ENCODE measurements at places on chromosomes 11 and 22. TPM values are rescaled to one million over a fixed set of nuclear protein-coding genes. Genes with fewer than 3 reads are reported as not detected.
A peak's percentile ranks its signal among the peaks of the same experiment; 100 is the strongest.

ART5 gene
- 0.09 TPM for polyA plus RNA-seq

WEE1 gene
- polyA plus RNA-seq = 71.3 TPM

RIMBP3B gene
- 0.07 TPM for polyA plus RNA-seq

POU2AF3 gene
- polyA plus RNA-seq = 6.2 TPM

SERHL2 gene
- polyA plus RNA-seq = 2.4 TPM

TMPRSS13 gene
- polyA plus RNA-seq = not detected

POTEH gene
- not detected for polyA plus RNA-seq

DNA sequence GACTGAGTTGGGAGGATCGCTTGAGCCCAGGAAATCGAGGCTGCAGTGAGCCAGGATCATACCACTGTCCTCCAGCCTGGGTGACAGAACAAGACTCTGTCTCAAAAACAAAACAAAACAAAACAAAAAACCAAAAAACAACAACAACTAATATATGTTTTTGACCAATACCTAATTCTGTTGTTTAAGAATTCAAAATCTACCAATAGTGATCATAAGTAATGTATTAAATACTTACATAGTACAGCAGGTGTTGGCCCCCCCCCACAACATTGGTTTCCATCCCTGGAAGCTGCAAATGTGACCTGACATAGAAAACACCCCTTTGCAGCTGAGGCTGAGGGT lies 74.7 kb downstream of the KCNQ1 start:
- H3K4me1 ChIP-seq = peaks cover 7% of the 10 kb centered on the region
- H3K4me3 ChIP-seq = no peak overlapping the region
- no peaks in the 10 kb centered on the region for H3K27me3 ChIP-seq
- no peak for DNase-seq

- no peak for DNase-seq
- no peak overlapping the region for H3K4me3 ChIP-seq
- H3K27ac ChIP-seq = no peak overlapping the region
- H3K27me3 ChIP-seq = no peaks in the 10 kb centered on the region
- no peaks in the 10 kb centered on the region for H3K4me1 ChIP-seq
Measured at GRCh38 chr11:11946878-11947277, 61.5 kb downstream of the DKK3 start.

DNA sequence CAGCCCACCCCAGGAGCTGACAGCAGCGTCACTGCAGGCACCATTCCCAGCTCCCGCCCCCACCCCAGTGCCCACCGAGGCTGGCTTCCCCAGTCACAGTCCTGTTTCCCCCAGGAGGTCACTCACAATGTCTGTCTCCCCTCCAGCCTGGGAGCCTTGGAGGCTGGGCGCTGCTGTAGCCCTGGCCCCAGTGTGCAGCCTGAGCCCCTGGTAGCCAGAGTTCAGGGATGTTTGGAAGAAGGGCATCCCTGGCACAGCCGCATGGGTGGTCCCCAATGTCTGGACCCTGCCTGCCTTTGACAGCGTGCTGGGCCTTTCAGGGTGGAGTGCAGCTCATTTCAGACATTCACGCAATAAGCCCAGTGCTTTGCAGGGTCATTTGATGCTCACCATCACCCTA lies 4.3 kb downstream of the CAPN5 start:
- no peaks in the 10 kb centered on the region for H3K27me3 ChIP-seq
- DNase-seq = no peak
- no peak overlapping the region for H3K27ac ChIP-seq
- no peaks in the 10 kb centered on the region for H3K36me3 ChIP-seq
- peaks cover 32% of the 10 kb centered on the region for H3K4me1 ChIP-seq

DNA sequence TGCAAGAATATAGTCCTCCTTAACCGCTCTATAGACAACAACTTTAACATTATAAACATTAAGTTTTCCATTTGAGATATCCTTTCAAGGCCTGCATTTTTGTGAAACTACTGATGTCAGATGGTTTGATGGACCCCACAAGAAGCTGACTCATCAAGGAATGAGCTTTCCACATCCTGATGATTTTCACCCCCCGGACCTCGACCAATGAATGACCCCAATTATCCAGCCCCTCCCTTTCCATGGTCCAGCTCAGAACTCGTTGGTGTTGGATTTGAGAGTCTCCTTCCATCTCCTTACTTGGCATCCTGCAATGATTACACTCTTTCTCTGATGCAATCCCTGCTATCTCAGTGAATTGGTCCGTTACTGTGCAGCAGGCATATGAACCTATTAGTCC lies 31.8 kb upstream of the GUCY1A2 start:
- DNase-seq = no peak
- no peaks in the 10 kb centered on the region for H3K4me1 ChIP-seq
- H3K36me3 ChIP-seq = no peaks in the 10 kb centered on the region
- H3K4me3 ChIP-seq = no peak overlapping the region

- H3K4me3 ChIP-seq = no peak overlapping the region
- no peaks in the 10 kb centered on the region for H3K36me3 ChIP-seq
- DNase-seq = no peak
- no peak overlapping the region for H3K27ac ChIP-seq
- no peaks in the 10 kb centered on the region for H3K4me1 ChIP-seq
Measured at GRCh38 chr22:31538815-31539214, 42.5 kb downstream of the SFI1 start.

- no peak overlapping the region for H3K27ac ChIP-seq
- H3K4me3 ChIP-seq = no peak overlapping the region
- peaks cover 3% of the 10 kb centered on the region for H3K36me3 ChIP-seq
Measured at GRCh38 chr11:116776522-116776984, 3.8 kb upstream of the BUD13 start.

- H3K27ac ChIP-seq = no peak overlapping the region
- H3K4me1 ChIP-seq = peaks cover 3% of the 10 kb centered on the region
- H3K4me3 ChIP-seq = no peak overlapping the region
- no peaks in the 10 kb centered on the region for H3K27me3 ChIP-seq
- DNase-seq = no peak
Measured at GRCh38 chr11:117827521-117828511, 3.3 kb upstream of the FXYD2 start.

DNA sequence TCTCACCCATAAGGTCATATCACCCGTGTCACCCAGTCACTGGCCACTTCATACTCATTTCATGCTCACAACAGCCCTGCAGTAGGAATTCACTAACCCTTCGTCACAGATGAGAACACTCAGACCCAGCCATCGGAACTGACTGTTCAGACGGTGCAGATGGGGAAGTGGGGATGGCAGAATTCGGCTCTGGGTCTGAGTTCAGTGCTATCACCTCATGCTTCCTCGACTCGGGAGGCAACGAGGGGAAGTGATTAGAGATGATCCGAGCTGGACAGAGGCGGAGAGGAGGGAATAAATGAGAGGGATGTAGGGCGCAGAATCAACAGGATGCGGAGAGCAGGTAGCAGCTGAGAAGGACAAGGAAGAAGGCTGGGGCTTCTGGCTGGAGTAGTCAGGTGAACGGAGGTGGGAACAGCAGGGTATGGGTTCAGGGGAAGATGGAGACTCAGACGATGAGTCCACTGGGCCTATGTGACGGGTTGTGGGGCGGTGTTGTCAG lies 4.7 kb downstream of the B3GNT6 start:
- no peak overlapping the region for H3K4me3 ChIP-seq
- H3K36me3 ChIP-seq = no peaks in the 10 kb centered on the region
- H3K27ac ChIP-seq = no peak overlapping the region
- DNase-seq = no peak

GRCh38 chr11:66626926-66627325 lies 10.5 kb downstream of the RBM14 start:
- no peak overlapping the region for H3K4me3 ChIP-seq
- H3K4me1 ChIP-seq = peaks cover 6% of the 10 kb centered on the region
- no peak overlapping the region for H3K27ac ChIP-seq
- H3K36me3 ChIP-seq = peaks cover 22% of the 10 kb centered on the region
- no peak for DNase-seq
- no peaks in the 10 kb centered on the region for H3K27me3 ChIP-seq

- peaks cover 19% of the 10 kb centered on the region for H3K36me3 ChIP-seq
- no peaks in the 10 kb centered on the region for H3K27me3 ChIP-seq
- H3K4me3 ChIP-seq = no peak overlapping the region
- H3K27ac ChIP-seq = no peak overlapping the region
- no peaks in the 10 kb centered on the region for H3K4me1 ChIP-seq
Measured at GRCh38 chr22:50731811-50732624, 6.0 kb upstream of the ACR start.

DNA sequence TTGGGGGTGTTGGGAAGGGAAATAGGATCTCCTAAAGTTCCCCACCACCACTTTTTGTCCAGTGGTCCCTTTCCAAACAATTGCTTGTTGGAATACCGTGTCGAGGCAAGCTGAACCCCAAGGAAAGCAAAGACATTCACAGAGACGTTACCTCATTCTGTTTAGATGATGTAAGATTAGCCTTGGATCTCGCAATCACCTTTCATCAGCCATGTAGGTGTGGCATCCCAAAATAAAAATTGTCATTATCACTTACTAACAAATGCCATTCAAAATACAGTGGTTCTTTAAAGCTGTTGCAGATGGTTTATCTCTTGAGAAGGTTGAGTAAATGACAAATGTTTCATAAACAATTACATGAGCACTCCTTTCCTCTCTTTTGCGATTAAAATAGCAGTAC lies 86.5 kb upstream of the SLC25A18 start:
- no peak for DNase-seq
- H3K27me3 ChIP-seq = no peaks in the 10 kb centered on the region
- no peak overlapping the region for H3K27ac ChIP-seq
- H3K4me3 ChIP-seq = no peak overlapping the region

DNA sequence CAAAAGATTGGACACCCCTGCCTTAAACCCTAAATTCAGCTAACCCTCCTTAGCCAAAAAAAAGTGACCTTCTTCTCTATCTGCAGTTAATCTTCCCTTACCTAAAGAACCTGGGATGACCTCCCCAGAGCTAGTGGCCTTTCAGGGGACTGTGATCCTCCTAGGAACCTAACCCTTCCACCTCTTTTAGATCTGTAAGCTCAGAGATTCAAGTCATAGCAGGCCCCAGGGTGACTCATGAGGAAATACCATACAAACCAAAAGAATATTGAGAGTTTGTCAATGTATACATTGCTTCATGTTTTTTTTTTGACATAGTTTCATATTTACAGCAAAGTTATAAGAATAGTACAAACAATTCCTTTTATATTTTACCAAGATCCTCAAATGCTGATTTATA lies 38.3 kb upstream of the CXCR5 start:
- no peaks in the 10 kb centered on the region for H3K36me3 ChIP-seq
- H3K4me1 ChIP-seq = no peaks in the 10 kb centered on the region
- H3K27ac ChIP-seq = no peak overlapping the region
- DNase-seq = no peak
- H3K4me3 ChIP-seq = no peak overlapping the region

GRCh38 chr11:42770444-42771065 lies 541.2 kb upstream of the API5 start:
- no peak overlapping the region for H3K4me3 ChIP-seq
- no peaks in the 10 kb centered on the region for H3K4me1 ChIP-seq
- DNase-seq = peak; percentile 33
- H3K27ac ChIP-seq = no peak overlapping the region
- no peaks in the 10 kb centered on the region for H3K27me3 ChIP-seq

DNA sequence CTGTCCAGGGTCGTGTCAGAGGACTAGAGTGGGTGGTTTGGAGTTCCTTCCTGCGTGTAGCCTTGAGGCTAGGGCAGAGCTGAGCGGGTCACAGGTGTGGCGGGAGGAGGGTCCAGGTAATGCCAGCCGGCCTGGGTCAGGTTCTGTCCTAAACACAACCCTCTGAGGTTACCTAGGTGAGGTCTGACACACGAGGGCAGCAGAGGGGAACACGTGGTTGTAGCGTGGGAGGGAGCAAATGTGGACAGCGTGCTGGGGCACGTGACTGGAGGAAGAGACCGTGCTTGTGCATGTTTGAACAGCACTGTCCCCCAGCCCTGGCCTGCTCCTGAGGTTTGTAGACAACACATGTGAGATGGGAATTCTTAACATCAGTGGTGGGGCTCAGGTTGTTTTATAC lies 13.1 kb downstream of the MOV10L1 start:
- no peaks in the 10 kb centered on the region for H3K27me3 ChIP-seq
- H3K4me3 ChIP-seq = no peak overlapping the region
- H3K4me1 ChIP-seq = no peaks in the 10 kb centered on the region
- H3K27ac ChIP-seq = no peak overlapping the region
- no peaks in the 10 kb centered on the region for H3K36me3 ChIP-seq

DNA sequence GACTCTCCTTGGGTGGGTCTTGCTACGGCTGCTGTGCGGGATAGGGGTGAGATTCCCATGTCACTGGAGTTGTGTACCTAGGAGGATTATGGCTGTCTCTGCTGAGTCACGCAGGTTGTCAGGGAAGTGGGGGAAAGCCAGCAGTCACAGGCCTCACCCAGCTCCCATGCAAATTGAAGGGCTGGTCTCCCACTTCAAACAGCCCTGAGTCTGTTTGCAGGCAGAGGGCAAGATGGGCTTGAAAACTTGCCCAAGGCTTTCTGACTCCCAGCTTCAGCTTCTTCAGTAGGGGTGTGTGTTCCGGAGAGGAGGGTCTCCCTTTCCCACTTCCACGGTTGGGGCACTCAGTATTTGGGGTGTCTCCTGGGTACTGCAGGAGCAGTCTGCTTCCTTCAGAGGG lies 10.9 kb upstream of the SC5D start:
- H3K4me1 ChIP-seq = no peaks in the 10 kb centered on the region
- peaks cover 4% of the 10 kb centered on the region for H3K27me3 ChIP-seq
- H3K4me3 ChIP-seq = no peak overlapping the region
- DNase-seq = no peak

GRCh38 chr11:101010899-101011298 lies 118.7 kb downstream of the PGR start:
- H3K4me1 ChIP-seq = no peaks in the 10 kb centered on the region
- no peaks in the 10 kb centered on the region for H3K36me3 ChIP-seq
- DNase-seq = no peak
- H3K27ac ChIP-seq = no peak overlapping the region
- H3K4me3 ChIP-seq = no peak overlapping the region

DNA sequence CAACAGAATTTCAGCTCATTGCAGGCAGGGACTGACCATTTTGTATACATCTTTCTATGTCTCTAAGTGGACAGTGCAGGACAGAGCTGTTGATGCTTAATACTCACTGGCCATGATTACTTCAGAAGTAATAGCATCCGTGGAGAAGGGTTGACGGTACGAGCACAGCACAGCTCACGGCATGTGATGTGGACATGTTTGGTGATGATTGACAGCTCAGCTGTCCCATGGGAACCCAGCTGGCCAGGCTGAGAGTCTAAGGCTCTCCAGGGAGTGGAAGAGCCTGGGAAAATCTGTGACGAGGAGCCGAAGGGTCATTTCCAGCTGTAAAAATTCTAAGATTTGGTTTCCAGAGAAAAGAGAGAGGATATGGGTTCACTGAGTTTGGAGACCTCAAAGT lies 198.2 kb downstream of the SNX19 start:
- H3K4me3 ChIP-seq = no peak overlapping the region
- H3K27ac ChIP-seq = no peak overlapping the region
- H3K36me3 ChIP-seq = no peaks in the 10 kb centered on the region
- DNase-seq = no peak

GRCh38 chr11:132848336-132848735 lies 684.0 kb downstream of the OPCML start:
- H3K4me1 ChIP-seq = no peaks in the 10 kb centered on the region
- H3K27me3 ChIP-seq = no peaks in the 10 kb centered on the region
- no peak overlapping the region for H3K4me3 ChIP-seq
- no peaks in the 10 kb centered on the region for H3K36me3 ChIP-seq
- DNase-seq = no peak

- H3K27me3 ChIP-seq = no peaks in the 10 kb centered on the region
- H3K4me3 ChIP-seq = no peak overlapping the region
- no peaks in the 10 kb centered on the region for H3K36me3 ChIP-seq
Measured at GRCh38 chr11:88050247-88050646, 125.0 kb downstream of the RAB38 start.

- no peak for DNase-seq
- H3K27ac ChIP-seq = no peak overlapping the region
- H3K4me1 ChIP-seq = no peaks in the 10 kb centered on the region
Measured at GRCh38 chr11:28760676-28761390, 652.6 kb downstream of the METTL15 start.

- no peak for DNase-seq
- no peaks in the 10 kb centered on the region for H3K36me3 ChIP-seq
- no peak overlapping the region for H3K4me3 ChIP-seq
- H3K4me1 ChIP-seq = no peaks in the 10 kb centered on the region
Measured at GRCh38 chr11:92067016-92067415, 157.6 kb upstream of the FAT3 start.

All from small intestine (tissue), 16 donors.